HAP-1 (cell line): ENCODE measurements at places on chromosomes 3 and 15.

- DNase-seq, result no peak
Measured at GRCh38 chr3:155790272-155790925, 15.7 kb downstream of the C3orf33 start.

GRCh38 chr3:73508330-73508954, 116.3 kb downstream of the PDZRN3 start:
- DNase-seq, result peak; percentile 78

GRCh38 chr3:38297947-38298711, 16.0 kb downstream of the SLC22A14 start:
- DNase-seq, result no peak

GRCh38 chr3:190340071-190340470, 17.8 kb upstream of the CLDN1 start:
- DNase-seq, result no peak

GRCh38 chr3:39299279-39299678, 19.4 kb upstream of the CX3CR1 start:
- DNase-seq, result no peak

GRCh38 chr15:48363474-48363873, 32.2 kb downstream of the DUT start:
- no peak for DNase-seq

- DNase-seq, result no peak
Measured at GRCh38 chr3:127783166-127783565, 39.1 kb downstream of the MGLL start.

- DNase-seq, result no peak
Measured at GRCh38 chr15:89506026-89506686, 9.8 kb upstream of the RHCG start.

- DNase-seq, result no peak
Measured at GRCh38 chr15:99132634-99133287, 27.9 kb downstream of the SYNM start.

- no peak for DNase-seq
Measured at GRCh38 chr15:92571824-92572223, 83.8 kb downstream of the FAM174B start.

- DNase-seq, result no peak
Measured at GRCh38 chr3:160091441-160091840, 102.8 kb downstream of the IL12A start.

DNA sequence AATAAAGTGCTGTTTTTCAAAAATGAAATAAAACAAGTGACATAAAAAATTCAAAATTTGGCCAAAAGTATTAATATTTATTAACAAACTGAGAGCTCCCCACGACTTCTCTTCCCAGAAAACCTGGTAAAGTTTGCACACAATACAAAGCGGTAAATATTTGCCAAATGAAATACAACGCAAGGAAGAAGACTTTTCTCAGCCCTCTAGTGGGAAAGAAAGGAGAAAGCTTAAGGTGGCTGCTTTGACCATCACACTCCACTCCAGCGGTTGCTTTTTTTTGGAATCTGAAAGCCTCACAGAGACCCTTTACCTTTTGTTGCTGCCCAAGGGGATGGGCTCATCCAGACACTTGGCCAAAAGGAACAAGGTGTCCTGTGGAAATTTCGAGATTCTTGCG, 1.1 kb upstream of the GK5 start:
- DNase-seq, result no peak

DNA sequence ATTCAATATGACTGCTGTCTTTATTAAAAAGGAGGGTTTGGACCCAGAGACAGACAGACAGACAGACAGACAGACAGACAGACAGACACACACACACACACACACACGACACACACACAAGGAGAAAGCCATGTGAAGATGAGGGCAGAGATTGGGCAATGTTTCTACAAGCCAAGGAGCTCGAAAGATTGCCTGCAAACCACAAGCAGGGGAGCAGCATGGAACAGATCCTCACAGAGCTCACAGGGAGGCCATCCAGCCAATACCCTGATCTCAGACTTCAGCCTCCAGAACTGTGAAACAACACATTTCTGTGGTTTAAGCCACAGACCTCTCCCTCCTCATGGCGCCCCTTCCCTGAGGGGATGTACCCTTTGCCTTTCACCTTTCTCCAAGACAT, 35.8 kb upstream of the ABHD2 start:
- DNase-seq, result peak; percentile 8

DNA sequence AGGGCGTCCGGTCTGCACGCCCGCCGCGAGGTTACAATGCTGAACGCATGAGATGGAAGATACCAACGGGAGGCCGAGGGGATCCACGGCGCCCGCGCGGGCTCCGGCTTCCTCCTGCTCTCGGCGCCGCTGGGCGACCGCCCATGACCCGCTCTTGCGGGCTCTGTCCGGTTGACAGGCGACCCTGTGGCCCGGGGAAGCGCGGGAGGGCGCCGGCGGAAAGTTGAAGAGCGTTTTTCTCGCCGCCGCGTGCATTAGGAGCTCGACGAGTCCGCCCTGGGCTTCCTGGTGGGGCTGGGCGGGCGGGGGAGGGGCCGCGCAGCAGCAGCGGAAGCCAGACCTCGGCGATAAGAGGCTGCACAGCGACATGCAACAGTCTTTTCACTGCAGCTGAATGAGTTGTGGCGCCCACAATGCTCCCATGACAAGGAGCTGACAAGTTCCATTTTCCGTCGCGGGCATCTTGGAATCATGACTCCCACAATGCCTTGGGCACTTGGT, at the start of gene MBNL1:
Gene MBNL1 (plus strand): TSS at position 375 of the 501 bp plus-strand sequence. CDS start 31,265 bp downstream, outside the sequence.
- DNase-seq, result peak; percentile 69

DNA sequence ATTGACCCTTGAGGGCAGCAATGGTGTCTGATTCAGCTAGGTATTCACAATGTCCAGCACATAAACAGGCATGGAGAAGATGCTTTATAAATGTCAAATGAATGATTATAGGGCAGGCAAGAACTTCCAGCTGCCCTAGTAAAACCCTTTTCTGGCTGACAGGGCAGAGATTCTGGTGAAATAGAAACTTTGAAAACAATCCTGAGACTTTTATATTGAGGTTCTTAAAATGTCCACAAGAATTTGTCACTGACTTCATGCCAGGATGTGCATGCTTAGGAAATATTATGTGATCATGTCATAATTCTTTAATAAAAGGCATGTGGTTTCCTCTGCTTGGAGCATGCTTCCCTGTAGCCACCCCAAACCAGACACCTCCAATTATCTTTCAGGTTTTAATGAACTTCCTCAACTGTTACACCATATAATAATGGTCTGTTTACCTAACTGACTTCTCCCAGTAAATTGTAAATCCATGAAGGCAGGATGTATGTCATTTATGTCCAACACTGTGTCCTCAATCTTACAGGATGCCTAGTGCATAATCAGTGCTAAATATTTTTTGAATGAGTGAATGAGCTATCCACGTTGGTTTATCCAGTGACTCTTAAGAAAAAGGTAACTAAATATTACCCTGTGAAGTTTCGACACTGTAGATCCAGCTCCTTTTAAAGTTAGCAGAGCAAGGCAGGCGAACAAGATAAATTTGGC, 43.4 kb upstream of the CLRN1 start:
- no peak for DNase-seq

GRCh38 chr3:152317184-152317583, 48.5 kb downstream of the MBNL1 start:
- DNase-seq, result no peak

GRCh38 chr3:114272271-114272670, 21.6 kb upstream of the TIGIT start:
- DNase-seq, result no peak

- DNase-seq, result no peak
Measured at GRCh38 chr15:53830707-53831386, 71.4 kb upstream of the WDR72 start.

DNA sequence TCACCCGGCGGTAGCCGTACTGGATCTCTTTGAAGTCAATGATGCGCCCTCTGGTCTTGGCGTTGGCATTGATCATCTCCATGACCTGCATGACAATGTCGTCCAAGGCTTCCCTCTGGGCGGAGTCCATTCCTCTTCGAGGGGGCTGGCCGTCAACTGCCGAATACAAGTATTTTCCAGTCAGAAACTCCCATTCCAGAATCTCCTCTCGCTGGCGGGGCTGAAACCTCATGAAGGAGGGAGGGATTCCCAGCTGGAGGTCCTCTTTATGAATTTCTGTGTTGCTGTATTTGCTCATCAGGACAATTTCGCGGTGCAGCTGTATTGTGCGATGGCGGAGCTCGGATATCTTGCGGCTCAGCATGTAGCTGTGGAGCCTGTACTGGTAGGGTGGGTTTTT, 73.4 kb downstream of the CHSY1 start:
- no peak for DNase-seq

GRCh38 chr15:40844696-40845030, 815 bp downstream of the SPINT1 start:
- DNase-seq, result peak; percentile 61

- no peak for DNase-seq
Measured at GRCh38 chr3:46083956-46084355, 56.7 kb upstream of the XCR1 start.

DNA sequence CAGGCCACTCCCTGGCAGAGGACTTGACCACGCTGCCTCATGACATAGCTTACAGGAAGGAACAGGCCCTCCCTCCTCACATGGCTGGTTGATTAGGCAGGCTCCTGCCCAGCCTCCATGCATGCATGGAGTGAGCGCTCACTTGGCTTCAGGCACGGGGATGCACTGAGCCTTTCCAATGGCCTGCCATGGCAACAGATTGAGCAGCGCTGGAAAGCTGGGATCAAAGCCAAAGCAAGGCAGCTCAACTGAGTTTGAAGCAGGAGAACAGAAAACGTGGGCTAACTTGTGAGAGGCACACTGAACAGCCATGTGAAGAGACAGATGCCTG, 5.9 kb upstream of the GRAMD2A start:
- no peak for DNase-seq

DNA sequence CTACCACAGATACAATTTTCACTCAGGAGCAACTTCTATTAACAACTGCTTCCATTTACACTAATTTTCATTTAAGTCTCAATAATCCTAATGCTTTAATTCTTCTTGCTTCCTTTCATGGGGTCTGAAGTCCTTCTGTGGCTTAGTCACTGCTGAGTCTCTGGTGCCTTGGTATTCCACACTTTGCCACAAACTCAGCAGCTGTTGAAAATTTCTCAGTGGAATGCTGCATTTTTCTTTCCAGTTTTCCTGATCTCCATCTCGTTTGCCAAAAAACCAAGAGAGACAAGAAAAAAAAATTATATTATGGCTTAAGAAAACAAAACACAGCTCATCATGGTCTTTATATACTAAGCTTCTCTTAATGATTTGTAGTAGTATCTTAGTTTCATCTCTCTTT, 269.2 kb upstream of the AZI2 start:
- DNase-seq, result no peak

GRCh38 chr3:94036909-94037507, 8.6 kb upstream of the STX19 start:
- DNase-seq, result peak; percentile 15

- DNase-seq, result no peak
Measured at GRCh38 chr3:21642433-21642832, 108.6 kb downstream of the ZNF385D start.

DNA sequence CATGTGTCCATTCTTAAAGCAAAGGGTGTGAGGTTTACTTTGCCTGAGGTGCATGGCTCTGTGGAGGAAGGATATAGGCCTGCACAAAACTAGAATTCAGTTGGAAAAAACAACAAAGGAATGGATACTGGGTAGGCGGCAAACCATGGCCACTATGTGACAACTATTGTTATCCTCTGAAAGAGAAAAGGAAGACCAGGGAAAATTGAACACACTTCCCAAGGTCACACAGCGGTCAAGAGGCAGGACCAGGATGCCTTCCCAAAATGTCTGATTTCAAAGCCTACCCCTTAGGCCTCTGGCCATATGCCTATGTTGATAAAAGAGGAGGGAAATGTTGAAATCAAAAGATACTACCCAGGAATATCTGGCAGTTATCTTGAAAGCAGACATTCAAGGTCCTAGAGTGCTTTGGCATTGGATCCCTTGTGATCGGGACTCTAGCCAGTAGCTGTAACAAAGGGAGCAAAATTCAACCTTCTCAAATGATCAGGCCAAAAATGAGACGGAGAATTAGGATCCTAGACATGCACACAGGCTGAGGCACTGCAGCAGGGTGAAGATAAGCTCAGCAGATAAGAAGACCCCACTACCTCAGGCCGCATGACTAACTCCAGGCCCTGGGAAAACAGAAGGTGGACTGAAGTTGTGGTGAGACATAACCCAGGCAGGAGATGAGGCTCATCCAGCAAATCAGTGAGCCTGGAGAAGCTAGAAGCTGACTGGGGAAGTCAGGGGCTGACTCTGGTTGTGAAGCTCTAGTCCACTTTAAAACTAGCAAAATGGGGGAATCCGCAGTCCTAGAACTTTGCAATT, 292.2 kb downstream of the NEK10 start:
- DNase-seq, result no peak

DNA sequence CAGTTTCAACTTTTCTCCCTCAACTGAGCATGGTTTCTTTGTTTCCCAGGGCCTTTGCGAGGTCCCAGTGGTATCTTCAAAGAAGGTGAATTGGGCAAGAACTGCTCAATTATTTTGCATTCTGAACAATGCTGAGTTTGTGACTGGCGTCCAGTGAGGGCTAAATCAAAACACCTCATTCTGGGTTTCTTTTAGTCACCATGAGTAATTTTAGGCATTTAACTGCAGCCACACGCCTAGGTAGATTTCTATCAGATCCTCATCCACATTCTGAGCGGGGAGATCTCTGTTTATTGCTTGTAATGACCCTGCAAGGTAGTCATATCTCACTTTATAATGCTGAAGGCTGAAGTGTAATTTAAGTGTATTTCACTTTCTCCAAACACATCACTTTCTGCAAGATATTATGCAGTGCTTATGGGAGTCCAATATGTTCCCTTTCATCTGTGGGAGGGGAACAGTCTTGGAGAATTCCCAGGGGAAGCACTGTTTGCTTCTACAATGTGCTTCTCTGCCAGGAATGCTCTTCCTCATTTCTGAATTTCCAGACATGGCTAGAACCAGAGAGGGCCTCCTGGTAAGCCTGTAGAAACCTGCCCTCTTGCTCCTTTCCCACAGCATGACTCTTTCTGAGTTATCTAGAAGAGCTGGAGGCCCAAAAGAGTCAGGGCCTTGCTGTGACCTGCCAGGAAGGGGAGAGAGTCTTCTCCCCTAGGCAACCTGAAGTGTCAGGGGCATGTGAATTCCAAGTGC, 91.7 kb downstream of the FRMD4B start:
- DNase-seq, result no peak

GRCh38 chr3:24352893-24353553, 141.6 kb downstream of the THRB start:
- peak; percentile 43 for DNase-seq

- no peak for DNase-seq
Measured at GRCh38 chr3:128933922-128934253, 54.5 kb downstream of the ACAD9 start.

DNA sequence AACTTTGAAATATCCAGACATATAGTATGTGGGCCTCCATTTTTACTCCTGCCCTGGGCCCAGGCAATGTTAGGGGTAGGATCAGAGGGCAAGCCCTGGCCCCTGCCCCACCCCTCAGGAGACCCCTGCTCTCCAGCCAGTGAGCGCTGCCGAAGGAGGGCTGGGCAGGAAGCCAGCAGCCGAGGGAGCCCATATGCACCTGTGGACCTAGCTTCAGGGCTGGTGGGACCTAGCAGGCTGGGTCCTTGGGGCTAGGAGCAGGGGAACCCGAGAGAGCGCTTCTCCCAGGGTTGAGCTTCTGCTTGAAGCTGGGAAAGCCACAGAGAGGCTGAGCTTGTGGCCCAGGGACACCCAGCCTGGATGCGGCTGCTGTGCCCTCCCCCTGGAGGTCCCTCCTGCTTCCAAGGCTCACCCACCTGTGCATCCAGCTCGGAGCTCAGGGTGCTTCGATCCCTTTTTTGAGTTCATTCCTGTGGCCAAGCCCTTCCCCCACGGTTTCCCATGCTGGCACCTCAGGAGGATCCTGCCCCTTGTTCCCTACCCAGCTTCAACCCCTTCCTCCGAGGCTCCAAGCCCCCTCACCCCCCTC, 21.0 kb upstream of the CYP11A1 start:
- DNase-seq, result no peak

GRCh38 chr3:195708626-195709481, 11.9 kb upstream of the MUC20 start:
- DNase-seq, result no peak
